ENCODE measurements at places on chromosomes 12 and 14.
A peak's percentile ranks its signal among the peaks of the same experiment; 100 is the strongest.

DNA sequence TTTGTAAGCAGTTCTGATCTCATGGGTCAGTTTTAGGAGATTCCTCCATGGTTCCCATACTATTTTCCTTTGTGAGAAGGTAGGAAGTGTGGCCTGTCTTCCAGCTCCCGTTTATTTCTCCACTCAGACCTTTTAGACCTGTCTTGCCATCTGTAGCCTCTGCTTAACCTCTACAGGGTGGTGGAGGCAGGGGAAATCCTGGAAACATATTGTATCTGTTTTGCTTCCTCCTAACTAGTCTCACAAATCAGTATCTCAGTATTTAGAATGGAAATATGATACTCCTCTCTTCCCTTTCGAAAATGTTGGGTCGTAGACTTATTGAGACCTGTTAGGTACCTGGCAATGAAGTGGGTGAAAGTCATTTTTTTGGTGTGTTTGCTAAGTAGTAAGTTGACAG is 399.4 kb upstream of the RGS6 start:
- DNase-seq, result no peak

DNA sequence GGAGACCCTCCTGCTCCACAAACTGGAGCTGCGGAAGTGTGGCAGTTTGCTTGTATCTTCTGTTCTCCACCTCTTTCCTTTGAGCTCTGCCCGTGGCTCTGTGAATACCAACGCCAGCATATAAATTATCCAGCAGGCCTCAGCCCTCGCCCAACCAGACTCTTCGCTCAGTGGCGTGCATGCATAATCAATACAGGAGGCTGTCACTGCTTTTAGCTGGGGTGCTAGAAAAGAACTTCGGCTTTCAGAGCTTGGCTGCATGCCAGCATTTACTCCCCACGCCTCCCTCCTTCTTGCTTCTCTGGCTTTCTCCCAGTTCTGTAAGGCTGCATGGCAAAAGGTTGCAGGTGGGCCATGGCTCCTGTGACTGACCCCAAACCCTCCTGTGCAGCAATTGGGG is 26.9 kb downstream of the NRXN3 start:
- DNase-seq, result no peak

DNA sequence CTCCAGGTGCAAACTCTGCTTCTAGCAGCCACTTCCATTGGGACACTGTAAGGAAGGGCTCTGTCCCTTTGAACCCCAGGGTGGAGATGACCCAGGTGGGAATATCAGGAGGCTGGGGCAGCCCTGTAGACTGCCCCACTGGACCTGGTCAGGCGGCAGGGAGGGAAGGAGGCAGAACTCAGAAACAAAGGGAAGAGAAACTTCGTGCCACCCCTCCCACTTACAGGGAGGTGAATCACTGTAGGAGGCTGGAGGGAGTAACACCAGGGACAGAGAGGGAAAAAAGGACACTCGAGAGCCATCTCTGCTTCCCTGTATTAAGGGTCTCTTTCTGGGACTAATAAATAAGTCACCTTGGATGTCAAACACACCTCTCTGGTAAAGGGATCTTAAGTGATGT is 37.4 kb downstream of the ISCA2 start:
- DNase-seq, result no peak

DNA sequence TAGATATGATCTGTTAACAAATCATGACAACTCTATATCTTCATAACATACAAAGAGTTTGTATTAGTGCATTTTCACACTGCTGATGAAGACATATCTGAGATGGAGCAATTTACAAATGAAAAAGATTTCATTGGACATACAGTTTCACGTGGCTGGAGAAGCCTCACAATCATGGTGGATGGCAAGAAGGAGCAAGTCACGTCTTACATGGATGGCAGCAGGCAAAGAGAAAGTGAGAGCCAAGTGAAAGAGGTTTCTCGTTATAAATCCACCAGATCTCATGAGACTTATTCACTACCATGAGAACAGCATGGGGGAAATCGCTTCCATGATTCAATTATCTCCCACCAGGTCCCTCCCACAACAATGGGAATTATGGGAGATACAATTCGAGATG is 157.6 kb downstream of the DUSP6 start:
- DNase-seq, result no peak

DNA sequence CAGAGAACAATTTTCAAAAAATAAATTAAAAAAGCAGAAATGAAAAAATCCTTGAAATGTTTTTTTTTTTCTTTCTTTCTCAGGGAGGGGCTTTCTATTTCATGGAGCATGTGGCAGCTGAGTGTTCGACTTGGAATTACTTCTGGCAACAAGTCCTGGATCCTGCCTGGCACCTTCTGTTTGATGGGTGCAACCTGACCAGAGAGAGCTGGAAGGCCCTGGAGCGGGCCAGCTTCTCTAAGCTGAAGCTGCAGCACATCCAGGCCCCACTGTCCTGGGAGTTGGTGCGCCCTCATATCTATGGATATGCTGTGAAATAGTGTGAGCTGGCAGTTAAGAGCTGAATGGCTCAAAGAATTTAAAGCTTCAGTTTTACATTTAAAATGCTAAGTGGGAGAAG is 22.5 kb upstream of the HIGD1C start:
- no peak for DNase-seq

DNA sequence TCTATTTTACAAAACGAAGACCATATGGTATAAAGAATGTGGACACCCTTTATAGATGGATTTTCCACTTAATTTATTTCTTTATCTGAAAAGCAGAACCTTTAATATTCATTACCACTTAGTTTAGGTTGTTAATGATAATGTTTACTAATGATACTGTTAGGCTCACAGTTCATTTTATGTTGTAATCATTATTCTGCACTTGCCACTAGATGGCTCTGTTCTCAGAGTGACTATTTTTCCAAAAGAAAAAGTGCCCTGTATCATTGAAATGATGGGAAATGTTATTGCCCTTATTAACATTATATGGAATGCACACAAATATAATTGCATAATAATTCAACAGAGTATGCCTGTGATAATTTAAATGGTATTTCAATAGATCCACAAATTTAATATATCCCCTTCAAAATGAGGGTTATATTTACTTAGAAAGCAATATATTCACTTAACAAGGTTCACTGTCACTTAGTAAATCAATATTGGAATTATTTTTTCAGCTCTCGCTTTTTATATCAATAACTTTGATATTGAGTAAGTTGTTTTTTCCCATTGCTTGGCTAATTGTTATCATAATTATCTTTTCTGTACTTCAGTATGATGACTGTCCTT is 95.7 kb downstream of the PDE3A start:
- DNase-seq, result no peak

DNA sequence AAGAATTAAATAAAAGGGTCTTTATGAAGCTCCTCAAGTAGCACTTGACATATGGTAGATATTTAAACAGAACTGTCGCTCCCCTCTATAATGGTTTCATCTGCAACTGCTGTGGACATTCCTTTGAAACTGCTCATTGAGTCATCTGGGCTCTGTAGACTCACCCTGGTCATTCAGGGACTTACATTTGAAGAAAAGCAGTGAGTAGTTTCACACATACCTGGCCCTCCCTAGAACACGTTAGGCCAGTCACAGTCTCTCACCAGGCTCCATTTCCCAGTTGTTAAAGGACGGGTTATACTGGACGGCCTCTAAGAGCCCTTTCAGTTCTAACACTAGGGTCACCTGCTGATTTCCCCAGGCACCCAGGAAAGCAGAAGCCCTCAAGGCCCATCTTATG is 217.0 kb downstream of the BCL11B start:
- no peak for DNase-seq

DNA sequence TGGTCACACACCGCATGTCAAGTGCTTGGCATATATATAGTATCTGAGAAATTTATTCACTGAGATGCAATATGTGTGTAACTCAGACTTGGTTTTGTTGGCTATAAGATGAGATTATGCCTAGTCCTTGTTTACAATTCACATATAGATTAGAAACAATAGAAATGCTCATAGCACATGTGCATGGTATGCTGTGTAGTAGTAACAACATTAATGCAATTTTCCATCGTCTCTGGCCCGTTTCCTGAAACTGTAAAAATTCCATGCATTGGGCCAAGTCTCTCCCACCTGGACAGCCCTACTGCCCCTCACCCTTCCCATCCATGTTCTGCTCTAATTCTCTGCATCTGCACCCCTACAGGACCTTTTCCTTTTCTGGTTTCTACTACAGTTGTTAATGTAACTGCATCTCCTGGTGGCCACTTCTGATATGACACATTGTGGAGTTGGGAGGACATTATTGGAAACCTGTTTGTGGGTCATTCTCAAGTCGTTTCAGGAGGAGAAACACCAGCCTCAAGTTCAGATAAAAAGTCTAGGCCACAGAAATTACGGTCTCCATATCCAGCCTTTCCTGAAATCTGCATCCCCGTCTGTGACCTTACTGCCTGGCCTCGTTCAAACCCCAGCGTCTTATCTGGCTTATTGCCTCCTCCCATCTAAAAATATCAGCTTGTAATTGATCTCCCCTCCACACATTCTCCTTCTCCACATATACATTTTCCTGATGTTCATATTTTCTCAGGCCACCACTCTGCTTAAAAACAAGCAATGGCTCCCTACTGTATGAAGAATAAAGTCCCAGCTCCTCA is 37.5 kb downstream of the EMP1 start:
- DNase-seq, result peak; percentile 4

DNA sequence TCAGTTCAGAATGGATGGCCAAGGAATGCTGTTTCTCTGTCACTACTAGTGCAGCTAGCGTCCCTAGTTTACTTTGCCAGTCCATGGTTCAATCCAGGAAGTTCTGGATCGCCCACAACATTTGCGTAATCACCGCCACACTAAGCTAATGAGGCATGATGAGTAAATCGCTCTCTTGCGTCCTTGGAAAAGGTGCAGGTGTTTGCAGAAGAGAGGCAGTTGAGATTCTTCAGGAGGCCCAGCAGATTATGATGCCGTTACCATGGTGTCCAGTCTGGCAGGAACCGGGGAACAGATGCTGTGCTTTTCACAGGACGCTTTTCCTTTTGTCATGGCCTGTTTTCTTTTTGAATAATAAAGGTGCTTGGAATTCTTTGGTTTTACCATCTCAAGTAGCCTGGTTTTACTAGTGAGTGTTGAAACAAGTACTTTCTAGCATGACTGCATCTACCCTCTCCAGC is 9.0 kb downstream of the TPH2 start:
- no peak for DNase-seq

DNA sequence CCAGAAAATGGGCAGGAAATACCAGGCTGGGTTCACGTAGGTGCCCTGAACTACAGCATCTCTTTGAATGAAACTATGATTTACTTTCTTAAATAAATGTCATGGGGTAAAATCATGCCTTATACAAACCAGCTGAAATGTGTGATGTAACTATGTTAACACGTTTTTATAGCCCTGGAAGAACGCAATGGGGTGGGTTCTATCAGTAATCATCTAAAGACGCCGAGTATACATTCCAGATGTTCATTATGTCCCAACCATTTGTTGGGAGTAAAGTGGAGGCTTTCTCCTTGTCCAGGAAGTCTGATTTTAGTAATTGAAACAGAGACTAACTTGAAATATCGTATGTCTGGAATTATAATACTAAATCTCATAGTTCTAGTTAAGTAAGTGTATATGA is 16.2 kb upstream of the IGF1 start:
- no peak for DNase-seq

DNA sequence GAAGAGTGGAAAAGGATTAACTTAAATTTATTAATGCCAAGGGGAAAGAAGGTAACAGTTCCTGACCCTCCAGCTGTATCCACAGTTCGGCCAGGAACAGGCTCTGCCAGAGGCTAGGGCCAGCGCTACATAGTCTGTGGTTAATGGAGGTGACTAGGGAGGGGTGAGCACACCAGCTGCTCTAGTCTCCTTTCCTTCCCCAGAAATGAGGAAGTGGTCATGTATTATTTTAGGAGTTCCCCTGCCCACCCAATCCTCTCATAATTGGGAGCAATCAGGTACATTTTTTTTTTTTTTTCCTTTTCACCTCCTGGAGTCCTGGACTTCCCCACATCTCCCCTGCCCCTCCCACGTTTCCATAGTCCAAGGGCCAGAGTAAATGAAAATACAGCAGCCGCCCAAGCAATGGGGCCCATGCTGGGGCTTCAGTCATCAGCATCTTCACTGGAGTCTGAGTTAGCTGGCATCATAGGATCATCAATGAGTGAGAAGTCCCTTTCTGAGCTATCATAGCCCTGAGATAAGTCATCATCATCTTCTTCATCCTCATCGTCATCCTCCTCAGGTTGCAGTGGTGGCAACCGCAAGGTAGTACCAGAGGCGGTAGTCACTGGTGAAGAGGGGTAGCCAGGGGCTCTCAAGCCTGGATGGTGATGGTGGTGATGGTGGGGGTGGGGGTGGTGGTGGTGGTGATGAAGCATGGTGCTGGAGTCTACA is 1.5 kb upstream of the SUPT16H start:
- no peak for DNase-seq

DNA sequence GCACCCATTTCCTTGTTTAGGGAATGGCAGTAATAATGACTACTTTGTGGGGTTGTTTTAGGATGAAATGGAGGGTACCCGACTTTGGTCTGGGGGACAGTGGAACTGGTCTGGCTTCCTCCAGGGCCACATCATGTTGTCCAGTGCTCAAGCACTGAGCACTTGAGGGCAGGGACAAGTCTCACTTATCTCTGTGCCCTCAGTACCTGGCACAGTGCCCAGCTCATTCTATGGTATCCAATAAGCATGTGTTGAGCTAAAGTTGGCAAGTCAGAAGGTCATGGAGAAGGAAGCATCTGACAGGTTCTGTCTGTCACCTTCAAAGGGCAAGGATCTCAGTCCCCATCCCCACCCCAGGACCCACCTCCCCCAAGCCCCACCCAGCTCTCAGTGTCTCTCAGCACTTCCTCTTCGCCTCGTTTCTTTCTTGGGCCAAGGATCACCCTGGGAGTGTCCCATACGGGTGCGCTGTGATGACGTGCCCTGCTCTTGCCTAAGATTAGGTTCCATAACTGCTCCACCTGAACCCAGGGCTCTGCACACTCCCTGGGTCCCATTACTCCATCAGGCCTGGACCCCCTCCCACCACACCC is 24.3 kb upstream of the TMEM106C start:
- no peak for DNase-seq

GRCh38 chr12:31470459-31470858 is 120.5 kb downstream of the DENND5B start:
- no peak for DNase-seq

GRCh38 chr14:36256126-36256801 is 64.2 kb downstream of the MBIP start:
- DNase-seq, result no peak

GRCh38 chr12:6049587-6049986 is 74.9 kb downstream of the VWF start:
- DNase-seq, result no peak

DNA sequence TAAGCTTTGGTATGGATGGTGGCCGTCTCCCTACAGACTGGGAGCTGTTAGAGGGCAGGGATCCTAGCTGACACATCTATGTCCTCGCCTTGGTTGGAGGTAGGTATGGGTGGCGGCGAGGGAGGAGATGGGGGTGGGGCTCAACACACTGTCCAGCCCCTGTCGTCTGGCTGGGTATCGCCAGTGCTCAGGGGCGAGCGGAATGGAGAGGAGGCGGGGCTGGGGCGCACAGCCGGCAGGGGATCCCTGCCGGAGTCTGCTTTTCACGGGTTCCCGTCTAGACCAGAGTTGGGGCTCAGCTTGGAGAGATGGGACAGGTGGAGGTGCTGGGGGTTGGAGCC is 16.1 kb downstream of the TAMALIN start:
- no peak for DNase-seq

- no peak for DNase-seq
Measured at GRCh38 chr14:37279818-37280217, 82.1 kb downstream of the MIPOL1 start.

- DNase-seq, result no peak
Measured at GRCh38 chr14:102593825-102594137, 1.3 kb downstream of the RCOR1 start.

- no peak for DNase-seq
Measured at GRCh38 chr12:47801904-47802246, 17.8 kb downstream of the HDAC7 start.

GRCh38 chr12:81705586-81705985 is 53.6 kb downstream of the PPFIA2 start:
- no peak for DNase-seq

Data from activated CD4-positive, CD25-positive, alpha-beta regulatory T cell treated with anti-CD3 and anti-CD28 coated beads, Interleukin-2, amount 50 U/mL, for 16 hours (primary cell).